Activated CD4-positive, alpha-beta T cell treated with anti-CD3 and anti-CD28 coated beads, Interleukin-2, amount 10 ng/mL, durations not matched to agents 7 days and 5 days (primary cell): ENCODE measurements at places on chromosomes 1 and 21. TPM values are rescaled to one million over a fixed set of nuclear protein-coding genes. Genes with fewer than 3 reads are reported as not detected.

Gene AXDND1
- 0.42 TPM for total RNA-seq

Gene IGSF5
- not detected for total RNA-seq

Gene PLA2G2C
- not detected for total RNA-seq

Gene SHE
- total RNA-seq: not detected

- DNase-seq: no peak
Observed at GRCh38 chr1:80154176-80154575, 1147.6 kb upstream of the ADGRL4 start.

GRCh38 chr1:30515755-30516484 is 207.5 kb downstream of the MATN1 start:
- no peak for DNase-seq
